Glutamatergic neuron (in vitro differentiated cells): ENCODE measurements at places on chromosomes 5 and 9.

- DNase-seq = no peak
Measured at GRCh38 chr5:82911910-82912309, 165.3 kb downstream of the TMEM167A start.

DNA sequence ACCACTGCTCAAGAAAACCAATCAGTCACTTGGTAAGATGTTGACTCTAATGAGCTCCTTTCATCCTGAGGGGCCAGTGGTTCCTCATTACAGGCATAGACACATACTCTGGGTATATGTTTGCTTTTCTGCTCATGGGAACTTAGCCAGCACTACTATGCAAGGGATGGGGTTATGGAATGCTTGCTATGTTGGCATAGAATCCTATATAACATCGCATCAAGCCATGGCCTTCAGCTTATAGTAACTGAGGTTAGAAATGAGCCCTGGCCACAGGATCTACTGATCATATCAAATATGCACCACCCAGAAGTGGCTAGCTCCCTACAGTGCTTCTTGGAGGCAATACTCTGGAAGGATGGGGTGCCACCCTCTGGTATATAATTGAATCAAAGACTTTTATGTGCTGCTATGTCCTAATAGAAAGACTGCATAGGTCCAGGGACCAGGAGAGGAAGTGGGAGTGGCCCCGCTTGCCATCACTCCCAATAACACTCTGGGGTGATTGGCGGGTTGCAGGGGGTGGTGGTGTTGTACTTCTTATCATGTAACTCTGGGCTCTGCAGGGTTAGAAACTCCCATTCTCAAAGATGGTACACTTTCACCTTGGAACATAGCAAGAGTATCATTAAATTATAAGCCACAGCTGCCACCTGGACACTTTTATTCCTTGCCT lies 70.3 kb downstream of the ZNF366 start:
- no peak for DNase-seq

DNA sequence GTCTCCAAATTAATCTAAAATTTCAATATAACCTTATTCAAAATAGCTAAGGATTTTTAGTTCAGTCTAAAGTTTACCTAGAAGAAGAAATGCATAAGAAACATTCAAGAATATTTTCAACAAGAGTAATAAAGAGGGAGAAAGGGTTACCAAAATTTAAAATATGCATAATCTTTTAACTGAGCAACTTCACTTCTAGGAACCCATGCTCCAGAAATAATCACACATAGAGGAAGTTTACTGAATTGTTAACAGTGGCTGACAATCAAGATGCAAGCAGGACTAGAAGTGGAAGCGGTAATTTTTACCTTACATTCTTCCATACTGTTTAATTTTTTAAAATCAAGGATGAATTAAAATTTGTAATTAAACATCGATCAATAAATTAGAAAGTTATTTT lies 1.9 kb downstream of the PJA2 start:
- DNase-seq = no peak

DNA sequence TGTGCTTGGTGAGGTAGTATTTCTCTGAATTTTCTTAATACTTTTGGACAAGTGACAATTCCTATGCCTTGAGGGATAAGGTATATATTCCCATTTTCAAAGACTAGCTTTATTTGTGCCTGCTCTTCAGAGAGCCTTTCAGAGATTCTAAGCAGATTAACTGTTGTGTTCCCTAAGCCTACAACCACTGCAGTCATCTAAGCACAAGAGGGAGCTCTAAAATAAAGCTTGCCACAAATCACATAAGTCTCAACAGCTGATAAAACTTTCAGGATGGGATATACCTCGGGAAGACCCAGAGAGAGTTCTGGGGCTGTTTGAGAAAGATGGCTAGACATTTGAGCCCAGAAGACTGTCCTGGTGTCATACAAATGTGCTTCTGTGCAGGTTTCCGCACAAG lies 157.3 kb downstream of the CYLC2 start:
- DNase-seq = no peak

- DNase-seq = no peak
Measured at GRCh38 chr9:94805585-94805984, 79.1 kb downstream of the AOPEP start.

DNA sequence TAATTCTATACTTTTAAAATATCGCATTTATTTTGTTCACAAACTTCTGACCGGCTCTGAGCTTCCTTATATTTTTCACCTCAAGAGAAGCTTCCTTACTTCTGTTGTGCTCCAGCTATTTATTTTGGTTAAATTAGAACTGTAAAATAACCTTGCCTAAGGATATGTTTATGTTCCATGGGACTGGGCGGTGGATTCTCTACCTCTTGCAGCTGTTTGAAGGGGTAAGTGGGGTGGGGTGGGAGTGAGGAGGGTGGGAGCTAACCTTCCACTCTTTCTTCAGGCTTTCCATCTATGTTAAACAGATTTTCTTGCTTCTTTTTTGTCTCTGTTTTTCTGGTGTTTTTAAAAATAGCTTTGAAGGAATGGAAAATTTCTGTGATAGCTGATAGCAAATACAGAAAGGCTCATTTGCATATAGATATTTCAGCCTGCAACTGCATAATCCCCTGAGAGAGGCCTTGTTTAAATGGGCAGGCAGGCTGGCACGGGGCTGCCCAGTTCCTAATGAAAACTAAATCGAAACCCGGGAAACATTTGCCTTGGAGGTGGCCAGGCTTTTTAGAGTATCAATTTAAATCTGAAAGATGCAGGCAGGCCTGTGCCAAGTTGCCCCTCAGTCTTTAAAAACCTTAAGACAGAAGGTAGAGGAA lies 122.1 kb upstream of the DMAC1 start:
- no peak for DNase-seq

GRCh38 chr9:123866497-123866896 lies 63.4 kb downstream of the DENND1A start:
- DNase-seq = no peak

DNA sequence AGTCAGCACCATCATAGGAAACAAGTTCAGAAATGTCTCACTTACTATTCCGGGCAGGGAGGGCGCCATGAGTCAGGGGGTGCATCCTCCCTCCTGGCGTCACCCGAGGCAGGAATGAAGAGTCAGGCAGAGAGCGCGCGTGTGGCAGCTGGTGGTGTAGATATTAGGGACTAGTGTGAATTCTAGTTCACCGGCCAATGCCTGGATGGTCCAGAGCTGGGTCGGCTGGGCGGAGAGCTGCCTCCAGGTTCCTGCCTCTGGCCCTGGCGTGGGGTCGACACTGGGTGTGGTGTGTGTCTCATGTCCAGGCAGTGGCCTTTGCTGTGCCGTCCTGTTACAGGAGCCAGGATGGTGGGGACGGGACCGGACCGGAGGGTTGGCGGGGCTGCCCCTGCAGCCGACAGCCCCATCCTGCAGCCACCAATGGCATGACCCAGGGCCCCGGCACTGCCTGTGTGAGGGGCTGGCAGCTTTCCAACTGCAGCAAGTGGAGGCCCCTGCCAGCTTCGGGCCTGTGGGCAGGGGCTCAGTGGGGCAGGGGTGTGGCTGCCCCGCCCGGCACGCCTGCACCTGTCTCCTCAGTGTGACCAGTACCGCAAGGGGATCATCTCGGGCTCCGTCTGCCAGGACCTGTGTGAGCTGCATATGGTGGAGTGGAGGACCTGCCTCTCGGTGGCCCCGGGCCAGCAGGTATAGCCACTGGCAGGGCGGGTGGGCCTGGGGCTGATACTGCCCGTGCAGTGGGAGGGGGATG lies 9.1 kb downstream of the DIPK1B start:
- no peak for DNase-seq

DNA sequence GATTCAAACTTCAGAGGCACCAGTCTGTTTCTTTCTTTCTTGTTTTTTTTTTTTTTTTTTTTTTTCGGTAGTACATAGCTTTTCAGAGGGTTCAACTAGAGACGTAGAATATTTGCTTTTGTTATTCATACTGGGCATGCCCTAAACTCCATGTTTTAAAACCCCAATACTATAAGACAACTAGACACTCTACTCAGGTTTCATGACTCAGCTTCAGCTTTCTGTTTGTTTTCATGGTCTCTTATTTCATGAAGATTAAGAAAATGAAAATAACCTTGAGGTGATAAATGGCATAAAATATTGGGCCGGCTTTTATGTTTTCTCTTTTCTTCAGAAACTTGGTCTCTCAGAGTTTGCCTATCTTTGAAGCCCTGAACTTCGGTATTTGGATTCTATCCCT lies 2126.3 kb upstream of the ACO1 start:
- no peak for DNase-seq

GRCh38 chr9:134560206-134560605 lies 81.4 kb upstream of the COL5A1 start:
- no peak for DNase-seq

- no peak for DNase-seq
Measured at GRCh38 chr5:153905219-153905618, 133.5 kb downstream of the FAM114A2 start.

- no peak for DNase-seq
Measured at GRCh38 chr9:96515621-96516470, 65.9 kb downstream of the HABP4 start.

DNA sequence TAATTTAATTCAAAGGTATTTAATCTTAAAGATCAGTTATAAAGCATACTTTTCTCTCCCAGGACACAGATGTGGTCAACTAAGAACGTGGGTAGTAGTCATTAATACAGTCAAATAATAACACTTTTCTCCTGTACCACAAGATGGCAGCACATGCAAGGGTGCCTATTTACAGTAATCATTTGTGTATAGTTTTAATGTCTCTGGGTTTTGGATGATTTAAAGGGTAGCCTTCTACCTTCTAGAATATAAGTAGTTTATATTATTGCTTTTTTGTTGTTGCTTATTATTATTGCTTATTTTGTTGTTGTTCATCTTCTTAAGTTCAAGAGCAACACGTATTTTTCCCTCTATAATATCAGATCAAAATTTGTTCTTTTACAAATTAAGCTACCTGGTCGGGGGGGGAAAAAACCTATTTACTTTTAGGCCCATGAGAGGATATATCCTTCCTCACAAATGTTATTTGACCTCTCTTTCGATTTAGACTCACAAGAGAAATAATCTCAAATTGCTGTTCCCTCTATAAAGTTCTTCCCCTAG lies 59.6 kb upstream of the SLC27A6 start:
- DNase-seq = peak; percentile 33

DNA sequence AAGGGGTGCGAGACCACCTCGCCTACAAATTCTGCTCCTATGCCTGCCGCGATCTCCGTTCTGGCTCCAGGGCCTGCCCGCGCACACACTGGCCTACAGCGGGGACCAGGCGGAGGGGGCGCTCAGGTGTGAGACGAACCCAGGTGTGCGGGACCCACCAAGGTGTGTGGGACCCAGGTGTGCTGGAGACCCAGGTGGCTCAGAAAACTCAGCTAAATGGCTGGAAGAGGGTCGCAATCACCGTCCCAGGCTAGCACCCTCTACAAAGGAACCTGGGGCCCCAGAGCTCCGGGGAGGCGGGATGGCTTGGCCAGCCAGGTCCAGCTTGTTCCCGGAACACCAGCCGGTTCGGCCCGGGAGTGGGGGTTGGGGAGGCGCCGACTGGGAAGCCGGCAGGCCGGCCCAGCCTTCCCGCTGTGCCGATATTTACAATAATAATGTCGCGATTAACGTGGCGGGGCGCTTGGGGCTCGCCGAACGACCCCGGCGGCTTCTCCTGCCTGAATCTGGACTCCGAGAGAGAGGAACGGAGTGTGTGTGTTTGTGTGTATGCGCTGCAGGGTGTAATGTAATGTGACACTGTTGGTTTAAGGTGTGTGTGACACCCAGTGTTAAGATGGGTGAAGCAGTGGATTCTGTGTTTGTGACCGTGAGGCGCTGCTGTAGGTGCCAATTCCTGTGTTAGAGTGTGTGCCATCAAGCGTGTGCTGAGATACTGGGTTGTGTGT lies 1.4 kb downstream of the PCDH1 start:
- DNase-seq = no peak

DNA sequence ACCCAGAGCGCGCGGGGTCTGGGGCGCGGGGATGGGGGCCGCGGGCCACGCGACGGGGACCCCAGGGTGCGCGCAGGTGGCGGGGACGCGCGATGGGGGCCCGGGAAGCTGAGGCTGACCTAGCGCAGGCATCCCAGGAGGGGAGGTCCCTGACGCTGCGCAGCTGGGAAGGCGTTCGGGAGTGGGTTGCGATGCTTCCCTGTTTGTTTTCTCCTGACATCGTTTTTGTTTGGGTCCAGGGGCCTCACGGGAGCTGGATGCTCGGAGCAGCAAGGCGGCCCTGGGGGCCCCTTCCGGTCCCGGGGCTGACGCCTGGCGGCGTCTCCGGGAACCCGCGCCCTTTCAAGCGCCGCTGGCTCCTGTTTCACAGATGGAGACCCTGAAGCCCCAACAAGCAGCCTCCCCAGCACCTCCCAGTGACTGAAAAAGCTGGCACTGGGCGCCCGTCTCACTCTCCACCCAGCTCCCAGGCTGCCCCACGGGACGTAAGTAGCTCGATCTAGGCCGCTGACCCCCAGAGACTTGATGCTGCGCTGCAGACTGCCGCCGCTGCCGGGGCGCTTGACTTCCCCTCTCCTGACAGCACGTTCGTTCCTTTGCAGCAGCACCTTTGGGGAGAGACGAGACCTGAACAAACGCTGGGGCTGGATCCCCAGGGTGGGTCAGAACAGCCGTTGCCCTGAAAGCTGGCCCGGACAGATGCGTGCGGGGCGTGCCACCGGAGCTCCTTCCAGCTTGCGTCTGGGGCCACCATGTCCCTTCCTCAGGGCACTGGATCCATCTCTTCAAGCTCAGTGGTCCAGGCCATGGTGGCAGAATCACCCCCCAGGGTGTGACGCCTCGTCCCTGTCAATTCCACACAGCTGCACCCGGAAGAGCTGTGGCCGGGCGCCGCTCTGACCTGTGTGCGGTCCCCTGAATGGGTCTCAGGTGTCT lies 593 bp downstream of the BRD3OS start:
- peak; percentile 72 for DNase-seq

DNA sequence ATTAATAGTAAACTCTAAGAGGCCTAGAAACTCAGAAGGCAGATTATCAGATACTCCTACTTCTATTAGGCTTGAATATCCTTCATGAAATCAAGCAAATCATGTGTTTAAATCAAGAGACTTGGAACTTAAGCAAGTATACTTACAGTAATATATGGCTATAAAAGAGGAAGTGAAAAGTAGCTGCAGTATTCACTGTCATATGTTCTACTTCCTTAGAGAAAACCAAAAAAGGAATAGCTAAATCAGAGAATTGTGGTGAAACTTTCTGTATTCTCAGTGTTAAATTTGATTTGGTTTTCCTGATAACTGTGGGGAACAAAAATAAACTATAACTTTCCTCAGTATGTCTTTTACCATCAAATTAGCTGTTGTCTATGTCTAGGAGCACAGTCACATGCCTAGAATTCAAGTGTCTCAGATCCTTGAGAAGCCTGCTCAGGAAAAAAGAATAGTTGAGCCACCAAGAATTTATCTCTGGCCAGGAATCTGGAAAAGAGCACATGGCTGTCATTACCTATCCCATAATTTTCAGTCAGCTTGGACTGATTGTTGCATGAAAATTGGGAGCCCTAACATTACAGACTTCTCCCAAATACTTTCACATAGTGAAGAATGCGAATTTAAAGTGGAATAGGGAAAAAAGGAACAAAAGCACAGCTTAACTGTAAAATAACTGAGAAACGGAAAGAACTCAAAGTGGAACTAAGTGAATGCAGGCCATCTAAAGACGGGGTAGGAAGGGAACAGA lies 1.7 kb downstream of the FKBP15 start:
- DNase-seq = no peak

- DNase-seq = no peak
Measured at GRCh38 chr9:32716425-32716824, 66.9 kb upstream of the TMEM215 start.
